Glomerular endothelial cell (primary cell): ENCODE measurements at places on chromosomes 3 and 15. TPM values are rescaled to one million over a fixed set of nuclear protein-coding genes. Genes with fewer than 3 reads are reported as not detected.

- no peak for DNase-seq
These were observed 41.2 kb downstream of the POLQ start for GRCh38 chr3:121504618-121505017.

DNA sequence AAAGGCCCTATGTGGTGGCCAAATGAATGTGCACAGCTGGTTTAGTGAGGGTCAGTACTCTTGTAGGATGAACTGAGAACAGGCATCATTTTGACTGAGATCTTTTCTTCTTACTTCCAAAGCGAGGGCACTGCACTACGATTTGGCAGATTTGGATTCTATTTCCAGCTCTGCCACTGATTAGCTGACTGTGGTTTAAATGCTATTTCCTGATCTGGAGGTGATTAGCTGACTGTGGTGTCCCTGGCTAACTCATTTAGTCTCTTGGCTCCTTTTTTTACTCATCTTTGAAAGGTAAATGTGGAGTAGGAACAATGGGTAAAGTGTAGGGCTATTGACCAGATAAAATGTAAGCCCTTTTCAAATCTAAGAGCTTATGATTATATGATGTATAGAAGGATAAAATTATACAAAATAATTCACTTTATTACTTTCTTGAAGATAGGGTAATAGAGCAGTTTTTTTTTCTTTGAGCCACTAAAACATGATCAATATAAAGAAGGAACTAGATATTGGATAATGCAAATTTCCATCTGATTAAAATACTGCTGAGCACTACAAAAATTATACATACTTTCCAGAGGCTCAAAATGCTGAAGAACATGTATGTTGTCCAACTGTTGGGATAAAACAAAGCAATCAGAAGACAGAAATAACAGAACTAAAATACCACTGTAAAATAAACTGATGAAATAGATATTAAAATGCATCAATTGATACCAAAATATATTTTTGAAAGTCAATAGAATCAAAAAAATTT lies 39.7 kb upstream of the PLOD2 start:
- DNase-seq: no peak

GRCh38 chr3:99789011-99789721 lies 28.5 kb upstream of the CMSS1 start:
- DNase-seq: peak; percentile 50

A4GNT gene
- not detected in 2 replicates for total RNA-seq

DNA sequence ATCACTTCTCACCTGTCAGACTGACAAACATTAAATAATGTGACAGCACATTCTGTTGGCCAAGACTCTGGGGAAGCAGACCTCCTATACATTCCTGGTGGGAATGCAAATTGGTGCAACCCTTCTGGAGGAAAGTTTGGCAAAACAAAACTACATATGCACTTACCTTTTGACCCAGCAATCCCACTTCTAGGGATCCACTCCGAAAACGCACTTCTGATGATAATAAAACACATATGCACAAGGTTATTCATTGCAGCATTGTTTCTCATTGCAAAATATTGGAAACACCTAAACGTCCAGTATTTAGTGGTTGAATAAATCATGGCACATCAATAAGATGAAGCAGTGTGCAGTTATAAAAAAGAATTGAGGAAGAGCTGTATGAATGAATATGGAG lies 145.5 kb upstream of the ABHD17C start:
- DNase-seq: no peak

DNA sequence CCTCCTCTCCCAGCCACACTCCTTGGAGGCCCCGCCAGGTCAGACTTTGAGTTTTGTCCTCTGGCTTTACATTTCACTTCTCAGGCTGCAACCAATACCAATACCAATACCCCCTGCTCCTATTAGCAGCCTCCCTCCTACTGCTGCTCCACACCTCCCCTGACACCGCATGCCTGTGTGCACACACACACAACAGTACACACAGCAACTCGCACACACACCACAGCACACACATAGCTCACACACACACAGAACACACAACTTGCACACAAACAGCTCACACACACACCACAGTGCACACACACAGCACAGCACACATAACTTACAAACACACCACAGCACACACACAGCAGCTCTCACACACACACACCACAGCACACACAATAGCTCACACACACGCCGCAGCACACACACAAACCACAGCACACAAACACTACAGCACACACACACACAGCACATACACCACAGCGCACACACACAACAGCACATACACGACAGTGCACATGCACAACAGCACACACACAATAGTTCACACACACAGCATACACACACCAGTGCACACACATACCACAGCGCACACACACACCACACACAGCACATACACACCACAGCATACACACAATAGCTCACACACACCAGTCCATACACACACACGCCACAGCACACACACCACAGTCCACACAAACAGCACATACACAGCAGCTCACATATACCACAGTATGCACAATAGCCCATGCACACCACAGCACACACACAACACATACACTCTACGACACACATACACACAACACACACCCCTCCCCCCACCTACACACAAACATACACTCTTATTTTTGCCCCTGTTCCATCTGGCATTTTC lies 204.7 kb downstream of the UACA start:
- DNase-seq: no peak

GRCh38 chr15:72916897-72917296 lies 133.3 kb upstream of the ADPGK start:
- DNase-seq: no peak

BUB1B gene
- 14.0 and 15.2 TPM in 2 replicates for total RNA-seq

- DNase-seq: no peak
These were observed 8.8 kb upstream of the GMPPB start for GRCh38 chr3:49732597-49732996.

DNA sequence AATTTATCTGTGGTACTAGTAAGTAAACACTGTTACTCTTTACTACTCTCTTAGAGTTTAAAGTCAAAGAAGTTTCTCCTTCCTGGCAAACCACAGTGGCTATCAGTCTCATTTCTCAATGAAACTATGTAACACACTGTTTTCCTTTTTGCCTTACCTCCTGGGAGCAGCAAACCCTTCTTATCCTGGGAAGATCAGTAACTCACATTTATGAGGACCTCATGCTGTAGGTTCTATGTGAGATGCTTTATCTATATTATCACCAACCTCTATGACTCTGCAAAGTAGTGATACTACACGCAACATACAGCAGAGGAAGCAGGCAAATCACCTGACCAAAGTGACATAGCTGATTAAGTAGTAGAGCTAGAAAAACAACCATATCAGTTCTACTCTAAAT lies 35.3 kb downstream of the PBRM1 start:
- DNase-seq: no peak

- no peak for DNase-seq
These were observed 66.3 kb upstream of the SLCO3A1 start for GRCh38 chr15:91787198-91787597.

- DNase-seq: no peak
These were observed 258.1 kb upstream of the NECTIN3 start for GRCh38 chr3:110813541-110813940.

- no peak for DNase-seq
These were observed 189.0 kb downstream of the ZNF621 start for GRCh38 chr3:40713795-40714194.

IFRD2 gene
- 60.3 and 72.4 TPM in 2 replicates for total RNA-seq

DNA sequence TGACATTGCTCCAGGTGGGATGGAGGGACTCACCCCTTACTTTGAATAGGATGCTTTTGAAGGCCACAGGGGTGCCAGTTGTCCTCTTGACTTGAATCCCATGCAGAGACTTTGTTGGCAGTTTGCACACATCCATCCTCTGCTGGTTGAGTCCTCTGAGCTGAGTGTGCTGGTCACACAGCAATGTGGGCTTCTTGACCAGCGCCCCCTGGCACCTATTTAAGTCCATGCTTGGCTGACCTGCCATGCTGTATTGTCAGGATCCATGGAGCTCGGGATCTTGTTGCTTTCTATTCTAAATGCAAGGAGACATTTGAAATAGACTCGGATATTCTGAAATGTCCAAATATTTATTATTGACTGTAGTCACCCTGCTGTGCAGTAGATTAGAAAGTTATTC lies 19.8 kb downstream of the RAB7A start:
- DNase-seq: no peak

AHSG gene
- total RNA-seq: not detected in 2 replicates

PRR20G gene
- total RNA-seq: not detected in 2 replicates

DNA sequence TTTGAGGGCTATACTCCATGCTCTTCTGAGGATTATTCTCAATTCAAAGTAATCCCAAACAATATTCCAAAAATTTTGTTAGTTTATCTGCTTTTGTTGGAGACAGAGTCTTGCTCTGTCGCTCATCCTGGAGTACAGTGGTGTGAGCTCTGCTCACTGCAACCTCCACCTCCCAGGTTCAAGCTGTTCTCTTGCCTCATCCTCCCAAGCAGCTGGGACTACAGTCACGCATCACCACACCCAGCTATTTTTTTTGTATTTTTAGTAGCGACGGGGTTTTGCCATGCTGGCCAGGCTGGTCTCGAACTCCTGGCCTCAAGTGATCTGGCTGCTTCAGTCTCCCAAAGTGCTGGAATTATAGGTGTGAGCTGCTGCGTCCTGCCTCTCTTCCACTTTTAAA lies 39.1 kb downstream of the MEF2A start:
- DNase-seq: no peak

DNA sequence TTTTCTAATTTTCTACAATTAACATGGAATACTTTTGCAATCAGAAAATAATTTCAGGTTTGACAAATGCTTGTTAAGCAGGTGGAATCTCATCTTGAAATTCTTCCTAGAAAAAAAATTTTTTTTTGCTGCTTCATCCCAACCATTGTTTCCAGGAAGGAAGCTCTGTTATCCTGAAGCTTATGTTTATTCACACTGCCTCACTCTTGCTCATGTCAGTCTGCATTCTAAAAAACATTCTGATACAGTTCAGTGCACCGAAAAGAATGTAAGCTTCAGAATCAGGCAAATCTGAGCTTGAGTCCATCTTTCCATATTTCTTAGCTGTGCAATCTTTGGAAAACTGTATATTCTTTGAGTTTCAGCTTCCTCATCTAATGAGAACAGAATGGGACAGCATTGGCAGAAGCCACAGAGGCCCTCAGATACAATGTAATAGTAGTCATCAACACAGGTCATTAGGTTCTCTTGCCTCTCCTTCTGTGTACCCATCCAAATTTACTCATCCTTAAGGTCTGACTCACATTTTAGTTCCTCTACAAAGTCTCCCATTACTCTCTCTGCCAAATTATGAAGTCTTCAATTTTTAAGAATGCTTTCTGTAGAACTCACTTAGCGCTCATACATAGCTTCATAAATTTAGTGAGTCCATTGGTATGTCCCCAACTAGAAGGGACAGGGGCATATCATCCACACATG lies 881.8 kb upstream of the NR2F2 start:
- DNase-seq: no peak

DNA sequence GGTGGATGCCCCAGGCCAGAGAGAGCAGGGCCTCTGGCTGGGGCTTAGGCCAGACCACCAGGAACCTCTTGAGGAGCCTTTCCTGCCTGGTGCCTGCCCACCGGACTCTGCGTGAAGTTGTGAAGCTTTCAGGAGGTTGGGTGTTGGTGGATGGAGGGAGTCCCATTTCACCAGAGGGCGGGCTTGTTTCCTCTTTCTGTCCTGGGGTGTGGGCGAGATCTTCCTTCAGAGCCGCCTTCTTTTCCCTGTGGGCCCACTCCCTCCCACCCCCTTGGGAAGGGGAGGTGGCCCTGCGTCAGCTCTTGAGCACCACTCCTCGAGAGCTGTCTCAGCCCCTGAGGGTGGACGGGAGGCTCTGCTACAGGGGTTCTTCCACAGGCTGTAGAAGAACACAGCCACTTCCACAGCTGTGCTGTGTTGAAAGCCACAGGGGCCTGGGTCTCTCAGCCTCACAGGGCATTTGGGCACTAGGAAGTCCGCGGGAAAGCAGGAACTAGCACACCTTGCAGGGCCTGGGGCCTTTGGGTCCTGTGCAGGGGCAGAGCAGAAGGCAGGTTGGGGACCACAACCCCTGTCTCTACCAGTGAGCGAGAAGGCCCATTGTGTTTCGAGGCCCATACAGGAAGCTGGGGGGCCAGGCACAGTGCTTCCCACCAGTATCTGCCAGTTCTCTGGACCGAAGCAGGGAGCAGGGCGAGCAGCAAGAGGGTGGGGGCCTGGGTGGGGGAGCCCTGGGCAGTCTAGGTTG lies 2.1 kb downstream of the AMIGO3 start:
- no peak for DNase-seq

CPA3 gene
- total RNA-seq: 4.4 TPM in 1 of 2 replicates, not detected in the other

RASL12 gene
- not detected in 2 replicates for total RNA-seq

DNA sequence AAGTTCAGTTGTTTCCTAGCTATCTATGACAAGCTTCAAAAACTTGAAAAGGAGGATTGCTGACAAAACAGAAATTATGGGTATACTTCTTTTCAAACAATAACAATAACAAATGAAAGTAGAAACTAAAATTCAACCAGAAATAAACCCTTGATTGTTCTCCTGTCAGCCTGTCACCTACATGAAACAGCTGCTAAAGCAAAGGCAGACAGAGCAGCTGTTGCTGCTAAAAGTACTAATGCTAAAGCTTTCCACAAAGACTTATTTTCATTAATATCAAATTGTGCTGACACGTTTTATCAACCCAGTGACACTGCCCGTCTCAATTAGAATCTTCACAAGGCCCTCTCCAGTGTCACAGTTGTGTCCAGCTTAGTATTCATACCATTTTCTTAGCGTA lies 533.2 kb upstream of the GBE1 start:
- DNase-seq: no peak

PLA2G4E gene
- total RNA-seq: not detected in 2 replicates

APOD gene
- 2.8 and 8.6 TPM in 2 replicates for total RNA-seq

GRCh38 chr3:122189357-122189756 lies 5.9 kb downstream of the CASR start:
- DNase-seq: no peak

RARRES1 gene
- 1.3 and 4.8 TPM in 2 replicates for total RNA-seq

CKMT1B gene
- not detected in 2 replicates for total RNA-seq

CNTN3 gene
- total RNA-seq: not detected in 2 replicates

GRCh38 chr15:73965758-73966113 lies 26.4 kb downstream of the STOML1 start:
- DNase-seq: no peak

GAP43 gene
- 0.18 TPM in 1 of 2 replicates, not detected in the other for total RNA-seq

AADACL2 gene
- total RNA-seq: not detected in 2 replicates

ERC2 gene
- total RNA-seq: 0.19 and 1.3 TPM in 2 replicates

IFT122 gene
- total RNA-seq: 16.6 and 22.8 TPM in 2 replicates

- no peak for DNase-seq
These were observed 15.2 kb downstream of the CDIN1 start for GRCh38 chr15:36594556-36595090.

- DNase-seq: no peak
These were observed 37.6 kb downstream of the NCEH1 start for GRCh38 chr3:172673210-172673679.

GRCh38 chr3:53525765-53526703 lies 31.6 kb downstream of the CACNA1D start:
- DNase-seq: no peak

DNA sequence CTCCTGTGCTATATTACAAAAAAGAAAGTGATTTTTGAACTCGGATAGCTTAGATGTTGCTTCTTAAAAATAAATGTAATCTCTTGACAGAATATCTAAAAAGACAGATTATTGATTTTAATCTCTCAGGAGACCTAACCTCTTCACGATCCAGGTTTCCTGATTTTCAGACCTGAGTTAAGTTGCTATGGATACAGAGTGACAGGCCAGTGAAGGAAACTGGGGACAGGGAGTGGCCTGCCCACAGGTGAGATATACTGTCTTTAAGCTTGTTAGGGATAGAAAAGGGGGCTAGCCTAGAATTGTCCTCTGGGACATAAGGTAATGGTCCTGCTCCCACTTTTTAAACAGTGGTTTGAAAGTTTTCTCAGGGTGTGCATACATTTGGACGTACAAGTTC lies 73.2 kb downstream of the CCNL1 start:
- DNase-seq: no peak

- DNase-seq: no peak
These were observed 124.2 kb downstream of the SLC25A26 start for GRCh38 chr3:66344848-66345578.

GRCh38 chr3:126617571-126617970 lies 37.4 kb downstream of the TXNRD3 start:
- no peak for DNase-seq
